ENCODE measurements at places on chromosomes 4 and X.

GRCh38 chrX:2388669-2389068, 112.1 kb downstream of the DHRSX start:
- DNase-seq, result no peak

DNA sequence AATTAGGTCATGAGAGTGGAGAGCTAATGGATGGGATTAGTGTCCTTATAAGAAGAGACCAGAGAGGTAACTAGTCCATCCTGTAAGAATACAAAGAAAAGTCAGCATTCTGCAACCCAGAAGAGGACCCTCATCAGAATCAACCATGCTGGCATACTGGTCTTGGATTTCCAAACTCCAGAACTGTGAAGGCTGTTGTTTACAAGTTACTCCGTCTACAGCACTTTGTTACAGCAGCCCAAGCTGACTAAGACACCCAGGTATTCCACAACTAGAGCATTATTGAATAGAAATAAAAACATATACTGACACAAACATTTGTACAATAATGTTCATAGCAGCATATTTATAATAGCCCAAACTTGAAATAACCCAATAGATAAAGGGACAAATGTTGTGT, 9.2 kb downstream of the TMEM156 start:
- DNase-seq, result no peak

- peak; percentile 88 for DNase-seq
These were observed 10.5 kb downstream of the NELFA start for GRCh38 chr4:1998296-1998695.

GRCh38 chr4:167248271-167248670, 14.0 kb upstream of the SPOCK3 start:
- no peak for DNase-seq

DNA sequence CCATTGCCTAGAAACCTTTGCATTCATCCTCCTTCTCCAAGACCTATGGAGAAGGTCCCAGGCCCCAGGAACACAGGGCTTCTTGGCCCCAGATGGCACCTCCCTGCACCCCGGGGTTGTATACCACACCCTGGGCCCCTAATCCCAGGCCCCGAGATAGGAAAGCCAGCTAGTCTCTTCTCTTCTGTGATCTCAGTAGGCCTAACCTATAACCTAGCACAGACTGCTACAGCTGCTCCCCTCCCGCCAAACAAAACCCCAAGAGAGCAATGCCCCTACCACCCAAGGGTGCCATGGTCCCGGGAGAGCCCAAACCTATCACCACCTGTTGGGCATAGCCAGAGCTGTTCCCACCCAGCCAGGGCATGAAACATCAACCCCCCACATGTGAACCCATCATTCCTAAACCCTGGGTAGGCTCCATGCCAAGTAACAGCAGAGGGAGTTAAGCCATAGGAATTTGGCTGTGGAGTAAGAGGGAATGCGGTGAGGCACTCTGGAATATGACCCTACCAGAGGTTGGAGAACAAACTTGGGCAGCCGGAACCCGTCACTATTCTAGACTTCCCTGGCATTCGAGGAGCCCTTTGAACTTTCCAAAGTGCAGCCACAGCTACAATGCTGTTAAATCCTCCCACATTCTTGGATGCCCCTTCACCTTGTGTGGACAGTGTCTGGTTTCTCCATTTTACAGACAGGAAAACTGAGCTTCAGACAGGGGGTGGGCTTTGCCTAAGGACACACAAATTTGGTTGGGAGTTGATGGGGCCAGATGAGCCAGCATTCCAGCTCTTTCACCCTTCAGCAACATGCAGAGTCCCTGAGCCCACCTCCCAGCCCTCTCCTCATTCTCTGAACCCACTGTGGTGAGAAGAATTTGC, 10.9 kb upstream of the SASH3 start:
- DNase-seq, result peak; percentile 42

- DNase-seq, result no peak
These were observed 949.9 kb downstream of the TECRL start for GRCh38 chr4:63459329-63459728.

DNA sequence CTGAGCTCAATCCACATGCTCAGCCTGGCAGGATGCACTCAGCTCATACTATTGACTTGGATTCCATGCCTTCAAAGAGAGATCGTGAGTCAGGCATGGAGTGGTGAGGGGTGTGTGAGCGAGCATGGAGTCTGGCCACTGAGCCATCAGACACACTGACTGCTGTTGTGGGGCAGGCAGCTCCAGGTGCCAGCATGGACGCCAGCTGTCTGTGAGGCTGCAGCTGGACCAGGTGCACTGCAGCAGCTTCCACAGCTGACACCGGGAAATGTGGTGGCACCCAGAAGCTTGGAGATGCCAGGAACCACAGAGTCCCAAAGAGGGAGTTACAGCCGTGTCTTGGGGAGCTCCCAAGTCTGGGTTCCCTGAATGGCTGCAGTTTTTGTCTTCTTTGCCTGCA, 1026.4 kb upstream of the ADGRL3 start:
- no peak for DNase-seq

- no peak for DNase-seq
These were observed 22.7 kb downstream of the JADE1 start for GRCh38 chr4:128832243-128832625.

DNA sequence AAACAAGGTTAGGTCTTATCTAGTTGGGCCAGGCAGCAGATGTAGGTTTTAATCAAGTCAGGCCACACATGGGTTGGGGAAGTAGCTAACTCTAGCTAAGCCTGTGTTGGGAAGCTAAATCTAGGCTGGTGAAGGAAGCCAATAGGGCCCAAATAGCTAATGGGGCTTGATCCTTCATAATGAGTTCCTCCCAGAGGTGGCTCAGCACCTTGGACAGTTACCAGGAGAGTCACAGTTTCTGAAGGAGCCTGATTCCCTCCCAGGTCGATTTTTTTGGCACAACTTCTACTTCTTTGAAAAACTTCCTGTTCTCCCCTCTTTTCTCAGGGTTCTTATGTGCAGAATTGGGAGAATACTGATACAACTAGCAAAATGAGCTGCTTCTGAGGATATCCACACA, 242.5 kb upstream of the PRPS2 start:
- peak; percentile 7 for DNase-seq

- no peak for DNase-seq
These were observed 99.2 kb upstream of the IGSF1 start for GRCh38 chrX:131388293-131388692.

DNA sequence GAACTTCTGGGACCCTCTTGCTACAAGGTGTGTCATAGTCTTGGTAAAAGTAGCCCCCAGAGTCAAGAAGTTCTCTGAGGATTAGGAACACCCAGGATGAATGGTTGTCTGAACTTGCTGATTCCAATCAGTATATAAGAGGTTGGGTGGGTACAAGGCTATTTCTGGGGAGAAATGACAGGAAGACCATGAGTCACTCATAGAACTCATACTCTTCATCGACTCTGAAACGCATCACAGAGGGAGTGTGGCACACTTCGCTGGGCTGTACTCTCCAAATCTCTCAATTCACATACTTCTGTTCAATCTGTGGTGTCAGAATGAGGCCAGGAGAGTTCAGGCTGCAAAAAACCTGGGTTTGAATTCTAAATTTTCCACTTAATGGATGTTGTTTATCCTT, 193.2 kb upstream of the LEF1 start:
- no peak for DNase-seq

DNA sequence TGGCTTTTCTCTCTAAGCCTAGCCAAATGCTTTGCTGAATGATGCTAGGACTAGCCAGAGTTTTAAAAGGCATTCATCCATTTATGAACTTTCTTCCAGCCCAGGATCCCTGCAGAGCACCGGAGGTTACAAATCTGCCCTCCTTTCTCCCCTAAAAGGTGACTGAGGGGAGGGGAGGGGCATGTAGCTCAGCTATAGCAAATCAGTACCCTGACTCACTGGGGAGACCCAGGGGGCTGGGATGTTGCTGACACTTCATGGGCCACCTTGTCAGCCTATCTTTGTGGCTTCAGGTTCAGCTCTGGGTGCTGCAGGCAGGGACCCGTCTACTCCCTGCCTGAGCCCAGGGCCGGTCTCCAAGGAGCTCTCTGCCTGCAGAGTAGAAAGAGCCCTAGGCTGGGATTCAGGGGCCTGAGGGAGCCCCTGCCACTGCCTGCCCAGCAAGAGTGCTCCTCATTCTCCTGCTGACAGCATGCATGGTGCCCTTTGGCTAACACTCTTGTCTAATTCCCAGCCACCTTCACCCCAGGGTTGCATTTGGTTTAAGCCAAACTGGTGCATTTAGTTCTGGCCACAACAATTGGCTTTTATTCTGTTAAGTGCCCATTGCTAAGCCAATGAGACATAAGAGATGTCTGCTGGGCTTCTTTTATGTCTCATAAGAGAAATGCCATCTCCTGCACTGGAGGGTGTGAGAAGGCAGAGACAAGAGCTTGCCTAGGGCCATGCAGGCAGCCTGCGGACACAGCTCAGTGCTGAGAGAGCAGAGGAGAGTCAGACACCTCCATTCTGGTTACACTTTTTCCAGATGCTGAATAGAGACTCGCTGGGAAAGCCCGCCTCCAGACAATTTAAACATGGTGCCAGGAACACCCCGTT, 11.9 kb upstream of the UBA6 start:
- no peak for DNase-seq

DNA sequence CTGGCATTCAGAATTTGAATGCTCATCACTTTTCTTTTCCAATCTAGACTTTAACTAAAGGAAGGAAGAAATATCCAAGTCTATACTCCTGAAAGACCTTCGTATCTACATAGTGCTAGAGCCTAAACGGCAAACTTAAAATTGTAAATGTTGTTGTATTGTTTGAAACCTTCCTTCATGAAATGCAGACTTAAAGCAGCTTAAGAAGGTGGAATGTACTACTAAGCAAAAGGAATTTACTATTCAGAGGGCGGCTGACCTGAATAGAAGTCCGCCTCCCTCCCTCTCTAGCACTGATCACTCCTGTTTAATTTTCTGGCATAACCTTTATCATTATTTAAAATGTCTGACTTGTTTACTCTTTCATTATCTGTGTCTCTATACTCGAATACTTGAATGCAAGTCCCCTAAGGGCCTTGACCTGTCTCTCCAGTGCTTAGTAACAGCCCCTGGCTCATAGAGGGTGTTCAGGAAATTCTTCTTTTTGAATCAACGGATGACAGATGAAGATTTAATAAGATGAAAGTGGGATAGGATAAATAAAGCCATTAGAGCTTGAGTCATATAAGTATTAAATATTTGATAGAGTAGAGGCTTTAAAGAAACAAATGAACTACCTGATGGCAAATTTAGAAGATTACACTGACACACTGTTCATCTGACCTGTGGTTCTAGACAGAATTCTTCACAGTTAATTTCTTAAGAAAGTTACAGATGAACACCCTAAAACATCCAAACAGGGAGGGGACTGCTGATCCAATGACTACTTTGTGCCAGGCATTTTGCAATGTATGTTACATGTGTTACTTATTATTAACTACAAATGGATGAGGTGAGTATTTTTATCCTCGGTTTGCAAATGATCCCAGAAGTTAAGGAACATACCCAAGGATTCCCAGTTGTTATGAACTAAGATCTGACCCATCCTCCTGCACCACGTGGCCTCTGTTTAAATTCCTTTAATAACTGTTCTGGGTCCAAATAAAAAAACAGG, 20.2 kb upstream of the RBPJ start:
- no peak for DNase-seq

Measured in renal cortical epithelial cell (primary cell).